ENCODE measurements at places on chromosomes 7 and 10.

- no peak for DNase-seq
Measured at GRCh38 chr7:30879139-30880124, 32.2 kb upstream of the AQP1 start.

- DNase-seq, result no peak
Measured at GRCh38 chr7:148726385-148726784, 27.7 kb downstream of the CUL1 start.

GRCh38 chr10:113854761-113855588 is 514 bp downstream of the NHLRC2 start:
- DNase-seq, result peak; percentile 34

- DNase-seq, result no peak
Measured at GRCh38 chr7:140656548-140657515, 15.9 kb upstream of the ADCK2 start.

Data from progenitor cell of endocrine pancreas (in vitro differentiated cells).